Substantia nigra (tissue), 51 donors: ENCODE measurements at places on chromosomes 4 and X.

DNA sequence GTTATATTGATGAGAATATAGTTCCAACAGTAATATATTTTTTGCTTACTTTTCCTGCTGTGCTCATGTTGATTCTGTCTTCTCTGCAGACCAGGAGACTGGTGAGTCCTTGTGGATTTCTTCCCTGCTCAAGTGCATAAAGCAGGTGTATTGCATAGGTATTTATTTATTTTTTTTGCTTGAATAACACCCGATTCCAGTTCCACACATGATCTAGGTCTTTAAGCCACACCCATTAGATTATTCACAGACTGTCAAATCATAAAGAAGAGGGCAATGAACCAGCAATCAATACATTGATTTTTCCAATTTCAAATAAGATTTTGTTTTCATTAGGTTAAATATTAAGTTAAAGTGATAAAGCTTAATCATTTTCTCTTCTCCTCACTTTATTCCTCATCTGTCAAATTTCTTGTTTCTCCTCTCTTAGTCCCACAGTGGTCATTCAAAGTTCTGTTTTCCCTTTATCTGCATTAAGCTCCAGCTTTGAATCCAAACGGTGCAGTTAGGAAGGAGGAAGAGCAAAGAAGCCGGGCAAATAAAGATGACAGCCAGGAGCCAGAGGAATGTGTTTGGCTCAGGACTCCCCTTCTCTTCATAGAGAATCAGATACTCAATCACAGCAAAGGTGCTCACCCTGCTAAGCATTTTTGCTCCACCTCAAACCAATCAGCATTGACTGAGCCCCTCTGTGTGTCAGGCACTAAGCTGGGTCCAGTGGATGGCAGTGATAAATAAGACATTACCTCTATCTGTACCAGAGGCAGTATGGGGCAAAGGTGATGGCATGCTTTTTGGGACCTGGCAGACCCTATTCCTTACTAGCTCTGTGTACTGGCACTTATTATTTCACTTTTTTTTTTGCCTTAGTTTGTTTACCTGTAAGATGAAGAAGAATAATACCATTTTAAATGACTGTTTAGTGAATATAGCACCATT, at the start of gene ADH1A:
Gene ADH1A (minus strand): TSS at position 138 of the 939 bp plus-strand sequence. CDS start 71 bp downstream, at position 67.
- DNase-seq, result no peak

DNA sequence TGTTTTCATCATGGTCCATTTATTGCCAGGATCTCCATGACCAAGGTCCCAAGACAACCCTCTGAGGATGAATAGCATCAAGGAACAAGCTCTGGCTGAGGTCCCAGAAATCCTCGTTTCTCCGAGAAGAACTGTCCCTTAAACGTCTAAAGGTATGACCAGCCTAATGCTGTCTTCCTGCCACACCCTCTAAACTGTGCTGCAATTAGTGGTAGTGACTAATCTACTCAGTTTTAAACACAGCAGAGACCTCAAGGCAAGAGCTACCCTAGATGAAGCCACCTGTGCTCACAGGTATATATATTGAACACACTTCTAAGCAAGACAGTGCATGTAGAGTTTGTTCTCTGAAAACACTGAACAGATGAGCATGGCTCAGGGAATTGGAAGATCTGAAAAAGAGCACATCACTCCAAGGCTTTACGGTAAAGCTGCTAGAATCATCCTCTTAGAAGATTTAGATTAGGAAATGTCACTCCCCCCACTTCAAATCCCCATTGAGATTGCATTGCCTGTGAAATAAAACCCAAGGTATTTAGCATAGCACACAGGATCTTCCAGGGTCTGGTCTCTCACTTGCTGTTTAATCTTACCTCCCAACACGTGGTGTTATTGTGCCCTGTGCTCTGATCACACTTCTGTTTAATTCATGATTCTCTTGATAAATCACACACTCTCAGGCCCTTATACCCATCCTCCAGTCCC, 173.9 kb upstream of the VCX3A start:
- no peak for DNase-seq

GRCh38 chr4:17701882-17702281, 79.5 kb downstream of the FAM184B start:
- DNase-seq, result no peak

GRCh38 chr4:146333187-146333894, 119.0 kb downstream of the REELD1 start:
- DNase-seq, result no peak

DNA sequence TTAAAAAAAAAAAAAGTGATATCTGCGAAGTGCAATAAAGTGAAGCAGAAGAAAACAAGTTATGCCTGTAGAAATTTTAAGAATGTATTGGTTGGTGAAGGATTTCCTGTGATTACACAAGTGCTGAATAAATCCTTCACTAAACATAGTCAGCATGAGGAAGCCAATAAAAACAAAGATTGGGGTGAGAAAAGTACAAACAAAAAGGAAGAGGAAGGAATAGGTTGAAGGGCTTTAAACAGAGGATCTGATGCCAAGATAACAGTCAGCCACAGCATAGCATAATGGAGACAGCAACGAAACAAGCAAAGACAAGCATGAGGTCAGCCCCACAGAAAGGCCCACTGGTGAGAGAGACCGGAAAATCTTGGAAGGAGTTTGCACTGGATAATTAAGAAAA, 372.2 kb downstream of the ADAM29 start:
- no peak for DNase-seq

DNA sequence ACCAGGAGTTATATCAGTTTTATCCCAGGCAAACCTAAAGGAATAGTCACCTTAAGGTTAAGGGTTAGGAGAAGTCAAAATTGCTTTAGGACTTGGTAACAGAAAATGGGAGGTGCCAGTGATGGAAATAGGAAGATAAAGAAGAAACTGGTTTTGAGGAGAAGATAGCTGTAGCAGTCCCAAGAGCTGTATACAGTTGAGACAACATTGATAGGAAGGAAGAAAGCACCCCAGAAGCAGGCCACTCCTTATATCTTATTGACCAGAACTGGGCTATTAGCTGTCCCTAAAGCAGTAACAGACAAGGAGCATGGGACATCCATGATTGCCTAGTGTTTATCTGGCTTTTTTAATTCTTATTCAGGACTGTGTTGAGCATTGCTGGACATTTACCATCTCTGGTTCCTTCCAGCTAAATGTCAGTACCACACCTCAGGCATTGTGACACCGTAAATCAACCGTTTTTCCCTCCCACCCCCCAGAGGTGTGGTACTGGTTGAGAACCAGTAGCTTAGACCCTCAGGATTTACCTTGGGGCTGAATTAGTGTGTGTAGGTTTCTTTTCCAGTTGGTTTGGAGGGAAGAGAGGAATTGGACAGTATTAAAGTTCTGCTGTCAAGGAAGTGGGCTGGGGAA, 2.0 kb upstream of the PGRMC2 start:
- DNase-seq, result no peak

- no peak for DNase-seq
Measured at GRCh38 chr4:8028884-8029568, 89.4 kb upstream of the AFAP1 start.

GRCh38 chr4:128700659-128701350, 108.7 kb upstream of the JADE1 start:
- no peak for DNase-seq

DNA sequence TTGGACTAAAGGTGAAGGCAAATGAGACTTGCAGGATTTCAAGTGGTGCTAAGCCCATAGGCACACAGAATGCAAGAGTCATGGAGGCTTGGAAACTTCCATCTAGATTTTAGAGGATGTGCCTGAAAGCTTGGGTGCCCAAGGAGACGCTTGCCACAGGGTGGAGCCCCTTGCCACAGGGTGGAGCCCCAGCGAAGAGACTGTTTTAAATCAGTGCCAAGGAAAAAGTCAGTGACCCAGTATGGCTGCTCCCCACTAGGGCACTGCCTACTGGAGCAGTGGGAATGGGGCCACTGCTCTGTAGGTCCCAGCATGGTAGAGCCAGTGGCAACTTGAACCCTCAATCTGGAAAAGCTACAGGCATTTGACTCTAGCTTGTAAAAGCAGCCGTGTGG, 794.2 kb upstream of the LCORL start:
- DNase-seq, result no peak

GRCh38 chr4:6200922-6201362, 593 bp upstream of the JAKMIP1 start:
- no peak for DNase-seq

GRCh38 chr4:89914609-89915550, 20.2 kb downstream of the MMRN1 start:
- DNase-seq, result no peak

DNA sequence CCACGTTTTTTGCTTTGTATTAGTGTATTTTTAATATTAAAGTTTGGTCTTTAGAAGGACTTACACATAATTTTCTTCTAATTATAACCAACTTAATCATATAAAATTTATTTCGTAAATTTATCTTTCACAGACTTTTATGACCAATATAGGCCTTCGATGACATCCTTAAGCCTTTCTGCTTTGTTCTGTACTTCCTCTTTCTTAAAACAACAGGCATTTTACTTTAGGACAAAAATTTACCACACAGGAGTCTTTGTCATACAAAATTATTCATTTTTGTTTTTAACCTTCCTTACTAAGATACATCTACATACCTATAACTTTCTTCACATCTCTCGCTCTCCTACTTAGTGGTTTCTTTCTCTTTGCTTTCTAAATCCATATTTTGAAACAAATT, 56.3 kb downstream of the RGS12 start:
- no peak for DNase-seq

- no peak for DNase-seq
Measured at GRCh38 chr4:15234856-15235126, 193.0 kb upstream of the C1QTNF7 start.

GRCh38 chr4:117588771-117589170, 445.5 kb upstream of the NDST3 start:
- no peak for DNase-seq

DNA sequence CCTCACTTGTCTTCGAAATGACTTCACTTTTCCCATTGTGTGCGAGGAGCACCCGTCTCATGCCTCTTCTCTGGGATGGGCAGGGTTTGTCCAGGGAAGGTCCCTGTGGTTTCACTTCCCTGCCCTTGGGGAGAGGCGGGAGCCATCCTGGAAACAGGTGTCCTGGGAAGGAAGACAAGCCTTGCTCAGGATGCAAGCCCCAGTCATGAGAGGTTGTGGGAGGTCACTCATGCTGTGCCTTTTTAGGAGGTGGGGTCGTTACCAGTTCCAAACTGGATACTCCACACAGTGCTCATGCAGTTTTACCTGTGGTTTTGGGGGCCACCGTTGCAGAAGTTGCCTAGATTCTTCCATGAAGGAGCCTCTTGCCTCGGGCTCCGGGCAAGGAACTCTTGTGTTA, 3.8 kb downstream of the RGS12 start:
- no peak for DNase-seq

- no peak for DNase-seq
Measured at GRCh38 chr4:179843370-179843769, 2399.8 kb upstream of the TENM3 start.

DNA sequence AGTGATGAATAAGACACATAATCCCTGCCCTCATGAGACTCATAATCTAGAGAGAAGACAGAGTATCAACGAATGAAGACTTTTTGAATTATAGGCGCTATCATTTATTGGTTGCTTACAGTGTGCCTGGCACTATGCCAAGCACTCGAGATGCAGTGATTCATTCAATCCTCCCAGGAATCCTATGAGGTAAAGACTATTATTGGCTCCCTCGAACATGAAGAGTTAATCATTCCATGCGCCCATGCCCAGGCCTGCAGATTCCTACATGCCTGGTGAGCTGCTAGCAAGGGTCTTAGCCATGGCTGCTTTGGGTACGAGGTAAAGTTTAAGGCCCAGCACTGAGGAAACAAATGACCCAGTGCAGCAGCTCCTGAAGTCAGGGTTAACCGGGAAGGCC, 47.0 kb downstream of the TEX13B start:
- DNase-seq, result peak; percentile 0

GRCh38 chr4:159197885-159198269, 95.0 kb downstream of the RAPGEF2 start:
- no peak for DNase-seq

DNA sequence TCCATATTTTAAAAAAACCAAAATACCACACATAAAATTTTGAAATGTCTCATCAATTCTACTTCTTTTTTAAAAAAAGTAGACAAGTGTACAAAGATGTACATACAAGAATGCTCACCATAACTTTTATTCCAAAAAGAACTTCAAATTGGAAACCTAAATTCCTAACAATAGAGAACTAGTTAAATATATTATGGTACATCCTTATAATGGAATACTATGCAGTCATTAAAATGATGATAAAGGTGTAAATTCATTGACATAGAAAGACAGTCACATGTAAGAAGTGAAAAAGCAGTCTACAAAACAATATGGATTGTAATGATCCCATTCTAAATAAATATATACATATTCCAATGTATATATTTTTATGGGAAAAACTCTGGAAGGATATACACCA, 31.0 kb downstream of the RPS6KA3 start:
- no peak for DNase-seq

GRCh38 chr4:139860435-139861024, 194.9 kb downstream of the MGST2 start:
- no peak for DNase-seq

DNA sequence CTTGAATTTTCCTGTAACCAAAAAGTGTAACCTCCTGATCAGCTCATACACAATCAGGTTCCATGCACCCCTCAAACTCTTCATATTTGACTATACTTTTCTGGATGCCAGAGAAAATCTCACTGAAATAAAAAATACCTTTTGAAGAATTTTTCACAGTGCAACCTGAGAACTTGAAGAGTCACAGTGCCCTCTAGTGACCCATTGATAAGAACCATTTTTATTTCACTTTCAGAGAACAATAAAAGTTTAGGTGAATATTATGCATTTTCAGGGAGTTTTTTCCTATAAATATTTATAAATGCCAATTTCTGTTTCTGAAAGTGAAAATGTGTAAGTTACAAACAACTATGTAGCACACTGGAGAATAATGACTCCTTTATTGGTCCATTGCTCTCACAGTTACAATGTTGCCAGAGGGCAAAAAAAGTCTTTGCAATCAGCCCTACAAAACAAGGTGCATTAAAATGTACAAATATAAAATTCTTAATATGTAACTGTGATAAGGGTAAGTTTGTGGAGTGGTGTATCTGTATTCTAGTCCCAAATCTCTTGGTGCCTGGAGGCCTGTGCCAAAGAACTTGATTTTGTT, 153.6 kb upstream of the INTU start:
- no peak for DNase-seq

DNA sequence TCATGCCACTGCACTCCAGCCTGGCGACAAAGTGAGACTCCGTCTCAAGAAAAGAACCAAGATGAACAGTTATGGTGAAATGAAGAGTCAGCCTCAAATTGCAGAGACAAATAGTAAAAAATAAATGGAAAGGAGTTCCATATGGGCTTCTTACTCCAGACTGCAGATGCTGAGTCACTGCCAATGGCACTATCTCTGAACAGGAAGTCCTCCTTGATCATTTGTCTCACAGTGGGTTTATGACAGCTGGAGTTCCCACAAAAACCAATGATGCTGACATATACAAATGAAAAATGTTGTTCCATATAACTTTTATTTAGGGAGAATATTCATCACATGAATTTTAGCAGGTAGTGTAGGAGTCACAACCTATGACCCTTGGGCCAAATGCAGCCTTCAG, 631.6 kb downstream of the PCDH18 start:
- DNase-seq, result no peak

DNA sequence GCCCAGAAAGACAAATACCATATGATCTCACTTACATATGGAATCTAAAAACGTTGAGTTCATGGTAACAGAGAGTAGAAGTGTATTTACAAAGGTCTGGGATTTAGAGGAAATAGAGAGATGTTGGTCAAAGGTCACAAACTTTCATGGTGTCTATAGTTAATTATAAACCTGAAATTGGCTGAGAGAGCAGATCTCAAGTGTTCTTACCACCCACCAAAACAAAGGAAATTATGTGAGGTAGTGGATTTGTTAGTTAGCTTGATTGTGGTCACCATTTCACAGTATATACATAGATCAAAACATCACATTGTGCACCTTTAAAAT, 186.8 kb downstream of the NWD2 start:
- no peak for DNase-seq

GRCh38 chrX:155005190-155005589, 17.3 kb downstream of the F8 start:
- DNase-seq, result no peak
